ENCODE measurements at places on chromosomes 3 and 15. TPM values are rescaled to one million over a fixed set of nuclear protein-coding genes. Genes with fewer than 3 reads are reported as not detected.
A peak's percentile ranks its signal among the peaks of the same experiment; 100 is the strongest.

Gene TGM4
- not detected for total RNA-seq

DNA sequence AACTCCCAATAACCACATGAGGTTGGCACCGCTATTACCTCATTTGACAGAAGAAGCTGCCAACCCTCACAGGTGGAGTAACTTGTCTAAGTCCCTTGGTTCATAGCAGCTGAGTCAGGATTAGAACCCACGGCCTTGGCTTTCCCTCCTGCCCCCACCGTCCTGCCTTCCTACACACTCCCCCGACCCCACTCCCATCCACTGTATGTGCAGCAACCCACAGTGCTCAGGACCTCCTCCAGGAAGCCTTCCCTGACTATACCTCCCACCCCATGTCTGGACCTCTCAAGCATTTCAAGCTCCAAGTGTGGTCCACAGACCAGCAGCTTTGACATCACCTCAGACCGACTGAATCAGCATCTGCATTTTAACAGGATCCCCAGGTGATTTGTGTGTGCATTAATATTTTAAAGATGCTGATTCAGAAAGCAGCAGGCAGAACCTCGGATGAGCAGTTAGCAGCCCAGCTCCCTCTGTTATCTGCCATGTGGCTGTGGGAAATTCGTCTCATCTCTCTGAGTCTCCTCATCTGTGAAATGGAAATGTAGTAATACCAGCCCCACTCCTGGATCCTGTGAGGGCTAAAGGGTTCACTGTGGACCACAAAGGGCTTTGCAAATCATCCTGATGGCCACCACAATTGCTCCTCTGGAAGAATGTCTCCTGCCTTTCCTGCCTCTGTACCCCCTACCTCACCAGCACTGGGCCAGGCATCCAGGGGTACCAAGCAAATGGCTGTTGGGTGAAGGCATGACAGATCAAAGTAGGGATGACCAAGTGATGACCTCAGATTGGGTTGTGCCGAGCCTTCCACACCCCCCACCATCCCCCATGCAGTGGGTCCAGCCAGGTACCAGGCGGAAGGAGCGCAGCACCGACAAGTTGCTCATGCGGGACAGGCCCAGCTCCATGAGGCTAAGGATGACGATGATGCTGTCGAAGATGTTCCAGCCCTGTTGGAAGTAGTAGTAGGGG lies 62.7 kb downstream of the SCN5A start:
- no peak overlapping the region for H3K27ac ChIP-seq
- H3K27me3 ChIP-seq: no peaks in the 10 kb centered on the region
- no peaks in the 10 kb centered on the region for H3K4me1 ChIP-seq
- H3K36me3 ChIP-seq: no peaks in the 10 kb centered on the region
- no peak for DNase-seq

GRCh38 chr3:58566398-58567250 lies 10.6 kb downstream of the FAM107A start:
- H3K4me1 ChIP-seq: peaks cover 5% of the 10 kb centered on the region
- H3K27me3 ChIP-seq: no peaks in the 10 kb centered on the region
- no peak overlapping the region for H3K4me3 ChIP-seq
- no peaks in the 10 kb centered on the region for H3K36me3 ChIP-seq

DNA sequence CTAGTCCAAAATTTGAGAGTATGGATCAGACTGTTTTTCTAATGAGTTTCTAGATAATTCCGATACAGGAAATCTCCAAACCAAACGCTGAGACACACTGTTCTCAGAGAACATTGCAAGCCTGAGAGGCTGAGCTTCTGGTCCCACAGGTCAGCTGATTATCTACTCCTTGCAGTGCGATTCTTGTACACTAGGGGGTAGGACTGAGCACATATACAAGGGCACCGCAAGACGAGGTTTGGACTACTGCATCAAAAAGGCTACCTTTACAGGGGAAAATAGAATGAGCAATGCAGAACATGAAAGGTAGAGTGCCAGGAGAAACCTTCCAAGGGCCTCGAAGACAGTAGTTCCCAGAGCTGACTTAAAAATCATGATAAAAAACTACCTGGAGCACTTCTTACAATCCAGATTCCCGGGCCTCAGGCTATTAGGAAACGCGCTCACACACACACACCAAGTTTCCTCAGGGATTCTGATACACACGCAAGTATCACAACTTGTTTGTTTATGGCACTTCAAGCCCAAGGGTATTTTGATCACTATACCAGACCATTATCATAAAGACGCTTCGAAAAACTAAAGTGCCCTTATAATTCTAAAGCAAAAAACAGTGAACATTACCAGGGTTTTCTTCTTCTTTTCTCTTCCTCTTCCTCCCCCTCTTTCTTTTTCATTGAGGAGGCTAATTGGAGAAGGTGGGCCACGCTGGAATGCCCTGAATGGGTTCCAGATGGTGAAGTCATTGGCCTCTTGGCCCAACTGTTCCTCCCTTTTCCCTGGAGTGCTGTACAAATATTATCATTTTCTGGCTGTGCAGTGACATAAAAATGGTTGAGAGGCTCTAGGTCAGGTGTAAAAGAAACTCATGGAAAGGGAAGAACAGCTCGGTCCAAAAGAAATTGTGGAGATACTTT lies 61.8 kb downstream of the SLC12A8 start:
- peak; percentile 67 for DNase-seq
- no peak overlapping the region for H3K4me3 ChIP-seq
- peaks cover 31% of the 10 kb centered on the region for H3K27me3 ChIP-seq
- no peak overlapping the region for H3K27ac ChIP-seq
- H3K36me3 ChIP-seq: no peaks in the 10 kb centered on the region

DNA sequence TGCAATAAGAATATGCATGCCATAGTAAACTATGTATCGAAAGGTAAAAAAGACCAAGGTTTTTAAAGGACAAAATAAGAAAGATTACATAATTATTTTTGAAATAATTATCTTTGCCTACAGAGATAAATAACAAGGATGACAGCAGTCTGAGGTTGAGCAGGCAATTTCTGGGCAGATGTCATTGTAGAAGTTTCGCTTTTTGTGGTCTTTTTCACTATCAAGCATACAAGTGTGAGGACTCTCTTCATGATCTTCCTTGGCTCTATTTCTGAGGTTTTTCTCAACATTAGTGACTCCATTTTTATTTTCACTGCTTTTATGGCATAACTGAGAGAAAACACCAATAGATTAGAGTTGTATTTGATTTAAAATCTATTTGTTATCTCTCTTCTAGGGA lies 1337.9 kb upstream of the EPHA6 start:
- no peaks in the 10 kb centered on the region for H3K4me1 ChIP-seq
- no peak overlapping the region for H3K27ac ChIP-seq
- no peak overlapping the region for H3K4me3 ChIP-seq

Gene IQCH
- 3.6 TPM for total RNA-seq

DNA sequence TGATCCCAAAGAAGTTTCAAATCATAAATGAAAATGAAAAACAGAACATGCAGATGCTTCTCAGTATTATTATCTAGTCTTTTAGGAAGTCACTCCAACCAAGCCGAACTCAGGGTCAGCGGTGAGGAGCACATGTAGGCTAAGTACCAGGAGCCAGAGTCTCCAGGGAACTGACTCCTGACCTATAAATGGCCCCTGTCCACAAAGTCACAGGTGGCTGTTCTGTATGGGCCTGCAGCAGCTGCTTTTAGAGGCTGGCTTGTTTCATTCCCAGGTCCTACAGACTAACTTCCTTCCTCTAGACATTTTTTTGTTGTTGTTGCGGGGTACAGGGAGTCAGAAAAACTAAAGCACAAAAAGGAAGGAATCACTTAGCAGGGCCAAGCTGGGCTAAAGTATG lies 54.6 kb downstream of the DAPK2 start:
- H3K4me1 ChIP-seq: peaks cover 29% of the 10 kb centered on the region
- H3K36me3 ChIP-seq: no peaks in the 10 kb centered on the region
- DNase-seq: no peak
- H3K4me3 ChIP-seq: no peak overlapping the region

DNA sequence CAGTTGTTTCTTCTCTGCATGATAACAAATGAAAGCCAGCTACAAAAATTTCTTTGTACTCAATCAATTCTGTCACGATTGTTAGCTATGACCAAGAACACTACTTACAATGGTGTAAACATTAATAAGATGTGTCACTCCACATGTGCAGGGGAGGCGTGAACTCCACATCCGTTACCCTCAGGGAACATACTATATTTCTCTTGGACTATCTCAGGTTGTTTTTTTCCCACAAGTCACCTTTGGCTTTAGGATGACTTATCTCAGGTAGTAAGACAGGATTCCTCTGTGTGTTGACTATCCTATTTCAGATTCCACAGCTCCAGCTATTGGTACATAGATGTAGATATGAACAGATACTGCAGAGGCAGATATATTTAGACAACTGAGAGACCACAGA lies 423.3 kb upstream of the GRM7 start:
- no peaks in the 10 kb centered on the region for H3K27me3 ChIP-seq
- DNase-seq: no peak
- H3K4me1 ChIP-seq: no peaks in the 10 kb centered on the region
- no peak overlapping the region for H3K4me3 ChIP-seq

Gene PRICKLE2
- total RNA-seq: 0.17 TPM

GRCh38 chr3:28590860-28591259 lies 242.2 kb upstream of the AZI2 start:
- no peaks in the 10 kb centered on the region for H3K4me1 ChIP-seq
- DNase-seq: no peak
- H3K36me3 ChIP-seq: no peaks in the 10 kb centered on the region
- no peak overlapping the region for H3K27ac ChIP-seq
- H3K27me3 ChIP-seq: peaks cover 10% of the 10 kb centered on the region

Gene NEO1
- total RNA-seq: 8.1 TPM

GRCh38 chr3:189652042-189652441 lies 20.9 kb downstream of the TP63 start:
- DNase-seq: no peak
- H3K4me3 ChIP-seq: no peak overlapping the region
- H3K4me1 ChIP-seq: no peaks in the 10 kb centered on the region
- no peak overlapping the region for H3K27ac ChIP-seq

Gene ADGRG7
- not detected for total RNA-seq

- no peak for DNase-seq
- H3K4me1 ChIP-seq: peaks cover 23% of the 10 kb centered on the region
- no peaks in the 10 kb centered on the region for H3K27me3 ChIP-seq
- no peak overlapping the region for H3K27ac ChIP-seq
- H3K36me3 ChIP-seq: no peaks in the 10 kb centered on the region
These were observed 173.2 kb downstream of the TCF12 start for GRCh38 chr15:57091636-57092035.

- peaks cover 7% of the 10 kb centered on the region for H3K36me3 ChIP-seq
- no peaks in the 10 kb centered on the region for H3K27me3 ChIP-seq
- no peak overlapping the region for H3K27ac ChIP-seq
These were observed 65.7 kb downstream of the RARB start for GRCh38 chr3:25493786-25494185.

GRCh38 chr15:37094915-37095711 lies 5.2 kb downstream of the MEIS2 start:
- H3K4me3 ChIP-seq: no peak overlapping the region
- H3K27me3 ChIP-seq: peaks cover 84% of the 10 kb centered on the region
- no peak overlapping the region for H3K27ac ChIP-seq
- H3K36me3 ChIP-seq: peaks cover 5% of the 10 kb centered on the region
- no peak for DNase-seq
- H3K4me1 ChIP-seq: peaks cover 29% of the 10 kb centered on the region

DNA sequence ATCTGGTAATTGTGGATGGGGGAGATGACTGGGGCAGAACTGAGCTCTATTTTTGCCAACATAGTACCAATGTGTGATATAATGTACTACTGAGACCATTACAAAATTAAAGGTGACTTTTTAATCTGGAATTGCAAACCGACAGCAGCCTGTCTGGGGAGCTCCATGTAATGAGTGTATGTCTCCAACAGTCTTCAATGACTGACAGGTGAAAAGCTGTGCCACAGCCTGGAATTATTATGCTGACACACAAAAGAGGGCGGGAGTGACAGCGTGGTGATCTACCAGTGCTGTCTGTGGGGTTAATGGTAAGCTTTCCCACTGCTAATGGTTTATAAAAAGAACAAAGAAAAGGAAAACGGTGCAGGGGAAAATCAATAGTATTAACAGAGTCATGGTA lies 143.4 kb downstream of the CLSTN2 start:
- no peak overlapping the region for H3K4me3 ChIP-seq
- H3K27me3 ChIP-seq: peaks cover 9% of the 10 kb centered on the region
- no peaks in the 10 kb centered on the region for H3K4me1 ChIP-seq
- no peak for DNase-seq

Gene RAB11A
- 137 TPM for total RNA-seq

Gene TGM5
- not detected for total RNA-seq

DNA sequence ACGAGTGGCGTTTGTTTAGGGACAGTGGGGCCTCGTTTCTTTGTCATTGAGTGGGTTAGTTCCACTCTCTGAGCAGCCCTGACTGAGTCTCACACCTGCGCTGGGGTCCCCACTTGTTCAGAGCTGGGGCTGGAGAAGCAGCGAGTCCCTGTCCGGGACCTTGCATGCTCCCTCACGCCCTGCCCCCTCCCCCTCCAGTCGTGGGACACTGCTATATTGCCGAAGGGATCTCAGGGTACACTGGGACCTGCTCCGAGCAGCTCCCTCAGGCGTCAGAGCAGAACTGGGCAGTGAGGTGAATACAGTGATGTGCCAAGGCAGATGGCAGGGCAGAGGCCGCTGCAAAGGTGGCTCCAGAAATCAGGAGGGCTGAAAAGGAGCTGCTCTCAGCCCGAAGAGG lies 59.9 kb upstream of the KLF13 start:
- H3K36me3 ChIP-seq: no peaks in the 10 kb centered on the region
- peaks cover 83% of the 10 kb centered on the region for H3K4me1 ChIP-seq
- H3K4me3 ChIP-seq: peak overlapping the region; percentile 63
- DNase-seq: no peak

- H3K27me3 ChIP-seq: no peaks in the 10 kb centered on the region
- H3K36me3 ChIP-seq: peaks cover 2% of the 10 kb centered on the region
- peaks cover 5% of the 10 kb centered on the region for H3K4me1 ChIP-seq
- DNase-seq: no peak
- no peak overlapping the region for H3K4me3 ChIP-seq
- no peak overlapping the region for H3K27ac ChIP-seq
These were observed 60.3 kb downstream of the MYO9A start for GRCh38 chr15:72057548-72058091.

GRCh38 chr3:160141485-160142185 lies 83.6 kb upstream of the C3orf80 start:
- peaks cover 13% of the 10 kb centered on the region for H3K36me3 ChIP-seq
- H3K27ac ChIP-seq: no peak overlapping the region
- peaks cover 9% of the 10 kb centered on the region for H3K4me1 ChIP-seq

- DNase-seq: no peak
- H3K27ac ChIP-seq: no peak overlapping the region
- no peaks in the 10 kb centered on the region for H3K36me3 ChIP-seq
- H3K27me3 ChIP-seq: no peaks in the 10 kb centered on the region
- no peak overlapping the region for H3K4me3 ChIP-seq
These were observed 31.6 kb downstream of the GOLGA6L2 start for GRCh38 chr15:23415321-23415865.

Gene CLDN18
- total RNA-seq: not detected

- H3K27me3 ChIP-seq: no peaks in the 10 kb centered on the region
- no peak overlapping the region for H3K27ac ChIP-seq
- DNase-seq: no peak
- no peak overlapping the region for H3K4me3 ChIP-seq
- peaks cover 31% of the 10 kb centered on the region for H3K4me1 ChIP-seq
- no peaks in the 10 kb centered on the region for H3K36me3 ChIP-seq
These were observed 127.4 kb downstream of the TCF12 start for GRCh38 chr15:57045741-57046382.

GRCh38 chr3:99962703-99963102 lies 145.0 kb downstream of the CMSS1 start:
- no peak for DNase-seq
- no peaks in the 10 kb centered on the region for H3K36me3 ChIP-seq
- peaks cover 9% of the 10 kb centered on the region for H3K4me1 ChIP-seq
- no peak overlapping the region for H3K4me3 ChIP-seq
- no peak overlapping the region for H3K27ac ChIP-seq
